Stimulated activated CD4-positive, alpha-beta T cell treated with anti-CD3 and anti-CD28 coated beads, TNF-alpha, amount 100 ng/mL, for 48 hours (primary cell): ENCODE measurements at places on chromosomes 7 and 10.

DNA sequence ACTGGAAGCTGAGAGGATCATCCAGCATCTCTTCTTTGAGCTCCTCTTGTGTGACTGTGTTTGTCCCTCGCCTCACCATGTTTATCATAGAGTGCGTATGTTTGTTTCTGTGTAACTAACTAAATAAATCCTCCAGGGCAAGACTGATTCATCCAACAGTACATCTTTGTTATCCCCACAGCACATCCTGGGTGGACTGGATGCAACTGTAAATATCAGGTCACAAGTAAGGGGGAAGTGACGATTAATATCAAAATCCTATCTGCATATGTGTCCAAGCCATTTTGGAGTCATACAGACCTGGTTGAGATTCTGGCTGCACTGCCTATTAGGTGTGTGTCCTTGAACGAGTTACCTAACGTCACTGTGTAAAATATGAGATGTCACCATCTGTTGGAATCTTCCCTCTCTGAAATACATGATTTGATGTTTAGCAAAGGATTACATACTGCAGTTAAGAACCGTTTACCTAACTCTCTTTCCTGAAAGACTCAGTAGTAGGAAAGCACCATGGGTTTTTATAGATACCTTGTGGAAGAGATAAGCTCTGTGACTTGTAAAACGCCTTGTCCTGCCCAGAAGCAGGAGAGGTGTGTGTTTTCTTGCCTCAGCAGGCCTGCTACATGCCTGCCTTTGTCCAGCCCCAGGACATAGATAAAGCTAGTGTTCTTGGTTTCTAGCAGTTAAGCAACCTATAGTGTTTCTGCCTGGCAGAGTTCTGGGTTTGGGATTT lies 25.8 kb downstream of the WBP1L start:
- DNase-seq = no peak

- DNase-seq = no peak
Observed at GRCh38 chr10:128902031-128902710, 564.9 kb upstream of the MGMT start.

DNA sequence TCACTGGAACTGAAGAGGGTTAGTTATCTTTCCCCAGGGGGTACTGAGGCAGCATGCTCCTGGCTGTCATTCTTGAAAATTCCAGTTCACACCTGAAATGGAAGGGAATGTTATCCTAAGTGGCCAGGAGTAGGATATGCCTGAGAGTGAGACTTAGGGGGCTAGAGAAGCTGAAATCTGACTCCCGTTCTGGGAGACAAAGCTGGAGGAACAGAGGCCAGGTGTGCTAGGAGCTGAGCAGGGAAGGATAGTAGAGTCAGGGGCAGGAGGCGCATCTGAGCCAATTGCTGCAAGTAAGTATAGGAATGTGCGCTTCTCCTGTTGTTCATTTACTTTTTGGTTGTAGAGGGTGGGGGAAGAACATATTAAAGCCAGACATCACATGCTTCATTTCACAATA lies 58.1 kb upstream of the KIAA1217 start:
- DNase-seq = no peak

DNA sequence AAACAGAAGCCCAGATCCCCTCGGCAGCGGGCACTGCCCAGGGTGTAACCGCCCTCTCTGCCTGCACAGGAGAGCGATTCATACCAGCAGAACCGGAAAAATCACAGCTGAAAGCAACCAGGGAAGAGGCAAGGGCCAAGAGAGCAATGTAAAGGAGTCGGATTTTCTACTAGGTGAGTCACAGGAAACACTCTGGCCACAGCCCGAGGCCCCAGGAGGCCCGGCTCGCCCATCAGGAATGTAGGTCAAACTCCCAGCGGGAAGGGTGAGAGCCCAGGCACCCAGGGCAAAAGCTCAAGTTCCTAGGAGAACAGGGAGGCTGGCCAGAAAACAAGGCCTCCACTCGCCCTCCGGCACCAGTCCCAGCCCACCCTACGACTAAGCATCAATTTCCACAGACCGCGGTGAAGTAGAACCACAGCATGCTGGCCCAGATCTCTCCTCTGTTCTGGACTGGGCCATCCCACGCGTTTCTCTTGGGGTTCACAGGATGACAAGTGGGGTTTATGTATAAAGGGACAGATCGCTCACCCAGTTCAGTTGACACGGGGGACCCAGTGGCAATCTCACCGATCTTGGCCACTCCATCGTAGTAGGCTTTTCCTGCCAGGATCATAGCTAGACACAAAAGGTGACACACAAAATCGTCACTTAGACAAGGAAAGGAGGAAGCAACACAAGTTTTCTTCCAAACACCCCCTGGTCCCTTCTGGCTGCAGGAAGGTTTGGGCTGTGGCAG lies 46.2 kb downstream of the BAIAP2L1 start:
- no peak for DNase-seq

GRCh38 chr7:7792056-7792455 lies 73.6 kb upstream of the RPA3 start:
- DNase-seq = no peak

DNA sequence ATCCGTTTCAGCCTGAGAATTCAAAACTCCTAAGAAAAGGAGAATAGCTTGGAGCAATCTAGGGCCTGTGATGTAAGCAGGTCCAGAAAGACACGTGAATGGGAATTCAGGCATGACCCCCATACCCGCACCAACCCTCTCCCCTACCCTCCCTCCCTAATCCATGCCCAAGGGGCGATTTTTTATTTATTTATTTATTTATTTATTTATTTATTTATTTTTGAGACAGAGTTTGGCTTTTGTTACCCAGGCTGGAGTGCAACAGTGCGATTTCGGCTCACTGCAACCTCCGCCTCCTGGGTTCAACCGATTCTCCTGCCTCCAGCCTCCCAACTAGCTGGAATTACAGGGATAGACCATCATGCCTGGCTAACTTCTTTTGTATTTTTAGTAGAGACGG lies 16.6 kb upstream of the EIF4H start:
- no peak for DNase-seq

DNA sequence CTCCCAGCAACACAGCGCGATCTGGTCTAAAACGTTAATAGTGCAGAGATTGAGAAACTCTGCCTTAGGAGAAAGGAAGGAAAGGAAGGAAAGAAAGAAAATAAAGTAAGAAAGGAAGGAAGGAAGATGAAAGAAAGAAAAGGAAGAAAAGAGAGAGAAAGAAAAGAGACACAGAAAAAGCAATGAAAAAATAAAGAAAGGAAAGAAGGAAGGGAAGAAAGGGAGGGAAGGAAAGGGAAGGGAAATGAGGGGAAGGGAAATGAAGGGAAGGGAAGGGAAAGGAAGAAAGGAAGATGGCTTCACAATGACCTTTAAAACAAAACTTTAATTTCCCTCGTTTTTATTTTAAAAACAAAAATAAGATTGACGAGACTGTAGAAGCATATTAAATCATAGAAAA lies 173.1 kb downstream of the ITGA8 start:
- DNase-seq = no peak

- DNase-seq = no peak
Observed at GRCh38 chr10:49505076-49505475, 33.8 kb downstream of the ERCC6 start.

DNA sequence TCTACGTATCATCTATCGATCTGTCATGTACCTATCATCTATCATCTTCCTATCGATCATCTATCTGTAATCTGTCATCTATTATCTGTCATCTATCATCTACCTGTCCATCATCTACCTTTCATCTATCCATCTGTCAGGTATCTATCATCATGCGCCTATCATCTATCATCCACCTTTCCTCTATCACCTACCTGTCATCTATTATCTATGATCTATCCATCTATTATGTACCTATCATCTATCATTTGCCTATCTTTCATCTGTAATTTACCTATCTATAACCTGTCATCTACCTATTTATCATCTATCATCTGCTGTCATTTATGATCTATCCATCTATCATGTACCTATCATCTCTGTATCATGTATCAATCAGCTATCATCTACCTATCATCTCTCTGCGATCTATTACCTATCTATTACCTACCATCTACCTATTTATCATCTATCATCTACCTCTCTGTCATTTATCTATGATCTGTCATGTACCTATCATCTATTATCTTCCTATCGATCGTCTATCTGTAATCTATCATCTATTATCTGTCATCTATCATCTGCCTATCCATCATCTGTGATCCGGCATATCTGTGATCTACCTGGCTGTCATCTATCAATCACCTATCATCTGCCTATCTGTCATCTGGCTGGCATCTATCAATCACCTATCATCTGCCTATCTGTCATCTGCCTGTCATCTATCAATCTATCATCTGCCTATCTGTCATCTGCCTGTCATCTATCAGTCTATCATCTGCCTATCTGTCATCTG lies 1.6 kb upstream of the VIPR2 start:
- DNase-seq = no peak

DNA sequence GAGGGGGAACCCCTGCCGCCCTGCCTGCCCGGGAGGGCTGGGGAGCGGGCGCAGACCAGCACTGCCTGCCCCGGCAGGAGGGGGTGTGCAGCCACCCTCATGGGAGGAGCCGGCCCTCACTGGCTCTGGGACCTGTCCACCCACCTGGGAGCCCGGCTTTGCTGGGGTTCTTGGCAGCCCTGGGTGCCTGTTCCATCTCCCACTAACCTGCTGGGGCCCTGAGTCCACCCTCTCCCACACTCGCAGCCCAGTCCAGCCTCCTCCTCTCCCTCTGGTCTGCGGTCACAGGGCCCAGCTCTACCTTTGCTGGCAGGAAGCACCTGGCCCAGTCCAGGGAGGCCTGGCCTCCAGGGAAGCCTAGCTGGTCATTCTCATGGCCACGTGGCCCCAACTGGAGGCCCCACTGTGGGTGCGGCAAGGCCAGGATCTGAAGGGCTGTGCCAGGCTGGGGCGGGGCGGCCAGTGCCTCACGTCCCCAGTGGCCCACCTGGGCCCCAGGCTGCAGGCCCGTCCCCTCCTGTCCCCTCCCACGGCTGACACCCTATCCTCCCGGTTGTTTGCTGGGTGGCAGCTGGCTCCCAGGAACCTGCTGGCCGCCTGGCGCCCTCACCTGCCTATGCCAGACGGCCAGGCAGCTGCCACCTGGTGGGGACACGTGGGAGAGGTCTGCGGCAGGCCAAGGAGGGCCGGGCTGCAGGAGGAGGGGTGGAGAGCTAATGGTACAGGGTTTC lies at the start of gene TMEM184A:
Gene TMEM184A (minus strand): TSS at position 393 of the 731 bp plus-strand sequence. CDS start 721 bp downstream, outside the sequence.
- DNase-seq = no peak

DNA sequence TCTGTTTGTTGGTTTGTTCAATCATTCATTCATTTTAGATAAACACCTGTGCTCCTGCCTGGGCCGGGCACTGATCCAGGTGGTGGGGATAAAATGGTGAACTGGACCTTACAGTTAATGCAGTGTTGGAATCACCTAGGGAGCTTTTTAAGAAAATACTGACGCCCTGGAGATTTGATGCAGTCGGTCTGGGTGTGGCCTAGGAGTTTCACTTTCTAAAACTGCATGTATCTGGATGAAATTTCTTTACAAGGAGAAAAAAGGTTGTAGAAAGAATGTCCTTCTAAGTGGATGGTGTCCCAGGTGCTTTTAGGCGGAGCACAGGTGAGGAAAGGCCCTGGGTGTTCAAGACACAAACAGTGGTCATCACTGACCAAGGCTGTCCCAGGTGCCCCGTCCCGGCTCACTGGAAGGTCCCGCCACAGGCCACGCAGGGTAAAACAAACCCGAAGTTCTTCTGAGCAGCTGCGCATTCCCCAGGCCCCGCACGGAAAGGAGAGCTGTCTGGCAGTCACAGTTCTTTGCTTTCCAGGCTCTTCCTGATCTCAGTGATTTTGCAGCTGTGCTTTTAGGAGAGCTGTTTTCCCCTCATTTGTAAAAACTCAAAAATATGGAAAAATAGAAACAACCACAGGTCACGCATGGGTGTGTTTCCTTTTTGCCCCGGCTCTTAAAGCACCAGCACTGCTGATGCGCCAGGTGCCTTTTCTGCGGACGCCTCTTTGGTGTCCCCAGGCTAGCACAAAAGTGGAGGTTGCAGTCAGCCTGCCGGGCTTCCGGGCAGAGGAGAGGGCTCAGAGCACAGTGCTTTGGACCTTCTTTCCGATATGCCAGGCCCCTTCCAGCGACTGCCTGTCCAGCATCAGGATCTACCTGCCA lies 161.9 kb downstream of the GRK5 start:
- DNase-seq = no peak

GRCh38 chr10:119701861-119702260 lies 24.0 kb upstream of the INPP5F start:
- DNase-seq = no peak

DNA sequence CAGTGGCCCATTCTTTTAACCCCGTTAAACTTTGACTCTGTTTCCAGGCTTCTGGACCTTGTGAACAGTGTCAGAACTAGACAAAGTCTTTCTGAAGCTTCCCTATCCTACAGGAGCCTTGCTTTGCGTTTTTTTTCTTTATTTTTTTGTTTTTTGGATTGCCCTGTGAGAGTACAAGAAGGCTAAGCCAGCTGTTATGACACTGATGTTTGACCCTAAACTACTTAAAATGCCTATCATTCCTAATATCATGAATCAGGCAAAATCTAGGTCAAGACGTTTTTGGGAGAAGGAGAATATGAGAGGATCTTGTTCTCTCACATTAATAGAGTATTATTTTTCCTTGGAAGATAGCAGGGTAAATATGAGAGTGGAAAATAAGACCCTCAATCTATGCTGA lies 79.8 kb downstream of the EPDR1 start:
- DNase-seq = no peak

GRCh38 chr7:156892821-156893706 lies at the start of gene LMBR1:
Gene LMBR1 (minus strand): TSS chr7:156893183. CDS start chr7:156892993, 190 bp downstream.
- peak; percentile 81 for DNase-seq

GRCh38 chr10:13913897-13914296 lies 327.1 kb downstream of the PRPF18 start:
- DNase-seq = no peak

- no peak for DNase-seq
Observed at GRCh38 chr7:87570178-87570577, 30.5 kb downstream of the ABCB1 start.

GRCh38 chr10:90884431-90884830 lies 12.7 kb downstream of the RPP30 start:
- DNase-seq = no peak

- DNase-seq = no peak
Observed at GRCh38 chr10:73559590-73559989, 31.6 kb downstream of the USP54 start.

DNA sequence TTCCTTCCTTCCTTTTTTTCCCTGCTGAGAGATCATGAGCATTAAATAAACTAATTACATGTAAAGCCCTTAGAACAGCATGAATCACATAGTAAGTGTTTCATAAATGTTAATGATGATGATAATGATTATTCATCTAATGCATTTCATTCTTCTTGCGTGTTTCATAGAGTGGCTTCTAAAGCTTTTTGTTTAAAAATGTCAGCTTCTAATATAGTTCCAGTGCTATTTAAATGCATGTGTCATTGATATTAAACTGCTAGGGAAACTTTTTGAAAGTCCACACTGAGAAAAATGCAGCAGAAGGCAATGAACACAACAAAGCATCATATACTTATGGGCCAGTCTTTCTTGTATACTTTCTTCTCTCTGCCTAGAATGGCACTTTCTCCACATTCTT lies 894.8 kb downstream of the REEP3 start:
- DNase-seq = no peak

DNA sequence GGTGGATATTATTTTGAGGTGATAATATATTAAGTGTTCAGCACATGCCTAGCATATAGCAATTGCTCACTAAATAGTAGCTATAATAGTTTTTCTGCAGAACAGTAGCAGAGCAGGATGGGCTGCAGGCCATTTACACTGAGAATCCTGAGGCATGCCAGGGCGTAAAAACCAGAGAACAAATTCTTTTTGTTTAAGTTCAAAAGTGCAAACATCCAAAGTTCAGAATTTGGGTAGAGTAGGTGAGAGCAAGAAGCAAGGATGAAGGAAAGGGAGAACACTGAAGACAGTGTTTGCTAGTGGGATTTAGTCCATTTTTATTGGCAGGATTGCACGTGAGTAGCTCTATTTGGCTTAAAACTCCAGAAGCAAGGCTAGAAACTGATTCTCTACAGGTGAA lies 72.0 kb upstream of the RHOBTB1 start:
- no peak for DNase-seq

- DNase-seq = no peak
Observed at GRCh38 chr7:44375926-44376342, 50.5 kb upstream of the CAMK2B start.
